ENCODE measurements at places on chromosomes 2 and 18.

DNA sequence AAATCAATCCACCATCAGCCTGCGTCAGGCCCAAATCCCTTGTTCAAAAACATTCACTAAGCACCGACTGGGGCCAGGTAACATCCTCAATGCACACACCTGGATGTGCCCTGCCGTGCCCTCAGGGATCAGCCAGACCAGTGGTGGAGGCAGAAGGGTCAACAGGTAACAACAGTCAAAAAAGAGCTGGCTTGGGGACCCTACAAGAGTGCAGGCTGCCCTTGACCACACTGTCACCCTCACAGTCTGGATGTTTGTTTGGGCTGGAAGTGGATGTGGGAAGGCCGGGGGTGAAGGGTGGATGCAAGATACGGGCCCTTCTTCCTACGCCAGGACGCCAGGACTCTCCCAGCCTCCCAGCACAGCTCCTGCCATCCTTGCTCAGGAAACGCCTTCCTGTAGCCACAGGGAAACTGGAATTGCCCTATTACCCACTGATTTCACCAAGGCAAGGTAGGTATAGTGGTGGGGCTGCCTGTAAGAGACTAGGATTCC is 2.7 kb downstream of the BIN1 start:
- DNase-seq = no peak

- no peak for DNase-seq
Measured at GRCh38 chr2:63189026-63189425, 138.4 kb downstream of the OTX1 start.

DNA sequence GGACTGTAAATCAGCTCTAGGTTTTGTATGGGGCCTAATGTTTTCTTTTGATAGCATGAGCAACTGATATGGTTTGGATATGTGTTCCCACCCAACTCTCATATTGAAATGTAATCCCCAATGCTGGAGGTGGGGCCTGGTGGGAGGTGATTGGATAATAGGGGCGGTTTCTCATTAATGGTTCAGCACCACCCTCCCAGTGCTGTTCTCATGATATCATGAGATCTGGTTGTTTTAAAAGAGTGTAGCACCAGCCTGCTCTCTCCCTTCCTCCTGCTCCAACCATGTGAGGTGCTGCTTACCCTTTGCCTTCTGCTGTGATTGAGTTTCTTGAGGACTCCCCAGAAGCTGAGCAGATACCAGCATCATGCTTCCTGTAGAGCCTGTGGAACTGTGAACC is 140.2 kb upstream of the SKOR2 start:
- DNase-seq = no peak

GRCh38 chr18:24485681-24486080 is 25.2 kb downstream of the HRH4 start:
- no peak for DNase-seq

- no peak for DNase-seq
Measured at GRCh38 chr18:23302851-23303527, 150.1 kb upstream of the RIOK3 start.

GRCh38 chr18:77157312-77157711 is 24.7 kb upstream of the MBP start:
- DNase-seq = no peak

DNA sequence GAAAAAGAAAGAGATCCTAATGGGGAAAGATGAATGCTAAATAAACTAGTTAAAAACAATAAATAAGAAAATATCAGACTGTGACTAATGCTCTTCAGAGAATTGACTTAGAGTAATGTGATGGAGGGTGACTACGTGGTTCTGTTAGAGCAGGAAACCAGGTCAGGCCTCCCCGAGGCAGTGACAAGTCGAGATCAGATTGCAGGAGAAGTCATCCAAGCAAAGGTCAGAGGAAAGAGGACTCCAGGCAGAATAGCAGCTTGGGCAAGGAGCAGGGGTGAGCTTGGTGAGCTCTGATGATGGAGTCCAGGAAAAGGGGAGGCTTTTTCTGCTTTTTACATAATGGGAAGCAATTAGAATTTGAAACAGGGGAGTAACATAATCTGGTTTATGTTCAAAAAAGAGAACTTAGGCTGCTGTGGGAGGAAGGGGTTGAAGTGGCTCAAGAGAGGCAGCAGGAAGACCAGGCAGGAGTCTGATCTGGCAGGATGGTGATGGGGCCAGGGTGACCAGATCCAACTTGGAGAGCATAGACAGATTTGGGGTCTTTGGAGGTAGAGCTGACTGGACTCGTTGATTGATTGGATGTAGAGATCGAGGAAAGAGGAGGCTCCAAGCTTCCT is 27.3 kb upstream of the ITGB6 start:
- DNase-seq = no peak

- no peak for DNase-seq
Measured at GRCh38 chr2:219331560-219332213, 857 bp downstream of the RESP18 start.
